ENCODE measurements at places on chromosomes 3 and 15.

DNA sequence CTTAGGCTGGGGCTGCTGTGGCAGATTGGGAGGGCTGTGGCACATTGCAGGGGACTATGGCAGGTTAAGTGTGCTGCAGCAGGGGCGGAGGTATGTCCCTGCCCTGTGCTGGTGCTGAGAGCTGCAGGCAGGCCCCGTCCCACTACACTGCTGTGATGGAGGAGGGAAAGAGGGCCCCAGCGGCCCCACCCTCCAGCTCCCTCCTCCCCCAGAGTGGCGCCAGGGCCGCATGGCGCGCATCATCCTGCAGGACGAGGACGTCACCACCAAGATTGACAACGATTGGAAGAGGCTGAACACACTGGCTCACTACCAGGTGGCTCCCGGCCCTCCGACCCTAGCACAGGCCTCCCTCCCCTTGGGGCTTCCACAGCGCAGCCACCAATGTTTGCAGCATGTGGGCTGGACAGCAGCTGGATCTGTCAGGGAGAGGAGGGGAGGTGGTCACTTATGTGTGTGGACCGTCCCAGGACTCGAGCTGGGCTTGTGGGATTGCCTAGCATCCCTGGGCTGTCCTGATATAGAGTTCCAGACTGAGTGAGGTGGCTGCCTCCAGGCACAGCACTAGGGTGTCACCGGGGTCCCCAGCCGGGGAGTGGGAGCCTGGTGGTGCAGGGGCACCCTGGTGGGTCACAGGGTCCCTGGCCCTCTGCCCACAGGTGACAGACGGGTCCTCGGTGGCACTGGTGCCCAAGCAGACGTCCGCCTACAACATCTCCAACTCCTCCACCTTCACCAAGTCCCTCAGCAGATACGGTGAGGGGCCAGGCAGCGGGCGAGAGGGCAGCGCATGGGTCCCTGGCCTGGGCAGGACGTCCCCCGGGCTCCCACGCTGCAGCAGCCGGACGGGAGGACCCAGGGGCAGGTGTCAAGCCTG is 46.1 kb downstream of the PLXNA1 start:
- no peak for DNase-seq

DNA sequence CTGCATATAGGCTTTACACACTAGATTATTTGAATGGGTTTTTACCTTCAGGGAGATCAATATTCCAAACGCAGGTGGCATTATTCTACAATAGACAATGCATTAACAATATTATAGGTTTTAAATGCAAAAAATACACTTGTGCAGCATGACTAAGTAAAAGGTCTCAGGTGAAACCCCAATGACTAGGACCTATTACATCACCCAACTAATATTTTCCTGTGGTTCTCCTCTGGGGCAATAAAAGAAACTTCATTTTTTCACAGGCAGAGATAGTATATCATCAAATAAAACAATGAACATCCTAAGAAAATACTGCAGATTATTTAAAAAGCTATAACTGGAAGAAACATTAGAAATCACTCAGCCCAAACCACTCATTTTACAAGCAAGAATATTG is 375.3 kb downstream of the ROBO1 start:
- DNase-seq: no peak

DNA sequence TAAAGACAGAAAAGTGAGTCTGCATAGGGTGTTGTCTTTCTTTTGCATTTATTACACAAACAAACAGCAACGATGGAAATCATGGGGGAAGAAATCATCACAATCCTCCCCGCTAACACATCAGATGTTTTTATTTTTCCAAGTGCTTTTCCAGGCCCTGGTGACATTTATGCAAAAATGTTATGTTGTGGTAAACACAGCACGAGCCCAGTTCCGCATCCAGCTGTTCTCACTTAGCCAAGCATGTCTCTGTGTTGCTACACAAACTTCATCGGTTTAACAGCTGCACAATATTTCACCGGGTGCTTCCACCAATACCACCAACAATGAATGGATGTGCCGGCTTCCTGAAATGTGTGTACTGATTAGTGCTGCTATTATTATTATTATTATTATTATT is 53.7 kb upstream of the ABHD17C start:
- DNase-seq: no peak

DNA sequence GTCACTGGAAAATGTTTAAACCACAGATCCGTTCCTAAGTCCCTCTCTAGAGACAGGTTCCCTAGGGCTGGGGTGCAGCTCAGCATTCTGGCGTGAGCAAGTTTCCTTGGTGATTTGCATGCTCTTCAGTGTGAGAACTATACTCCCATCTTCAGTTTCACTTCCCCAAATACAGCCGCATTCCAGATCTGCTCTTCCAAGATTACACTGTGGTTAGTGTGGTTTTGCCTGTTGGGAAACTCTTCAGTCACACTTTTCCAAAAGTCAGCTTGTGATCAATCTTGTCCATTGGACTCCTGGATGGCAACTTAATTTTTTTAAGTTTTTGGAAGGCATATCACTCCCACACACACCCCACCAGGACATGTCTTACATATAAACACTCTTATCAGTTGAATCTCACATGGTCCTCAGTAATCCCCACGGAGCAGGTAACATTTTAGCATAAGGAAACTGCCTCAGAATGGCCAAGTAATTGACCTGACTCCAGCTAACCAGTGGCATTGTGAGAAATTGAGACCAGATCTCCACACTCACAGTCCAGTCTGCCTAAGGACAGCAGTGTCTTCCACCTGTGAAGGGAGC is 33.5 kb upstream of the PTPN23 start:
- no peak for DNase-seq

GRCh38 chr3:69252631-69253030 is 130.2 kb upstream of the LMOD3 start:
- DNase-seq: no peak

- peak; percentile 90 for DNase-seq
These were observed 254.9 kb upstream of the TBL1XR1 start for GRCh38 chr3:177451864-177452830.

DNA sequence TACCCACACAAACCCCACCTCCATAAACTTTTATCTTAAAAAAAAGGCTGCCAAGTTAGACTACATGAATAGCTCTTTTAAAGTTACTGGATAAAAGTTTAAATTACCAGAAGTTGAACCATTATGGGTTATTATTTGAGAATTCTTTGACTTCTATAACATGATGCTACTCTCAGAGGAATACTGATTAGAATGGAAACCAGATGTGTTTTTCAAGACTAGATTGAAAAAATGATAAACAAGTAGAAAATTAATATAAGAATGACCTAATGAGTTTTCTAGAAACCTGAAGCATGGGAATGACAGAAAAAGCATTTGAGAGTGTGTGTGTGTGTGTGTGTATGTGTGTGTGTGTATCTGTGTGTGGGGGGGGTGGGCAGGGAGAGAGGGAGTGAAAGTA is 12.4 kb upstream of the FGF7 start:
- no peak for DNase-seq

GRCh38 chr3:144894576-144894975 is 923.0 kb downstream of the DIPK2A start:
- DNase-seq: no peak

DNA sequence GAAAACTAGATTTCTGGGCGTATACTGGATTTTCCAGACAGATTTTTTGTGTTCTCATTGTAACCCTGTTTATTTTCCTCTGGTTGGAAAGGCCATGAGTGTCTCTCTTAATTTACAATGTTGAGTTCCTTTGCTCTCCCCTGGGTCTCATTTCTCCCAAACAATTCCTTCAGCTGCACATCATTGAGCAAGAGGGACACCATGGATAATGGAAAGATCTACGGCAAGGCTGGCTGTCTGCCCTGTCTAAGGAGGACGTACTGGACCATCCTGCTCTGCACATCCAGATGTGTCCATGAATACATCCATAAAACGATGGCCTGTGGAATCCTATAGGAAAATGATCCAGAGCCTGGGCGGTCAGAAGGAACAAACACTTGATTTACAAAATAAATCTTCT is 258.1 kb upstream of the MCTP2 start:
- DNase-seq: peak; percentile 86

DNA sequence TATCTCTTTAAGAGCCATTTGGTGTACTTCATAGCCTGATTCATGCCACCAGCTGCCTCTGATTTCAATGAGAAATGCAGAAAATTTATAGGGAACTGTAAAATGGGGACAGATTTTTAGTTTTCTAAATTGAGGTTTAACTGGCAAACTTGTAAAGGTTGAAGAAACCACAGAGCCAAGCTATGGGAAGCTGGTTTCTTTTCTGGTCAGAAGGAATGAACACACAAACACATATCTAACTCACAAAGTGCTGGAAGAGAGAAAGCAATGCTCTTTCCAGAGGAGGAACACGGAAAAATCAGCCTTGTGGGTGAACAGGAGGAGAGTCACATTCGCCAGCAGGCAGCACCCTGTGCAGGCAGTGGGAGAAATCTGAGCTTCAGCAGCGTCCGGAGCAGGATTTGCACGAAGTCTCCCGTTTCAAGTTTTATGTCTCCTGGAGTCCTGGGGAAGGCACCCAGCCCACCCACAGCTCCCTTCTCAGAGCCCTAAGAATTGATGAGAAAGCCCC is 481 bp downstream of the MASP1 start:
- DNase-seq: peak; percentile 47

- no peak for DNase-seq
These were observed 334.4 kb upstream of the TRIM42 start for GRCh38 chr3:140343211-140344081.

GRCh38 chr3:34268032-34268709 is 469.7 kb downstream of the PDCD6IP start:
- peak; percentile 30 for DNase-seq

DNA sequence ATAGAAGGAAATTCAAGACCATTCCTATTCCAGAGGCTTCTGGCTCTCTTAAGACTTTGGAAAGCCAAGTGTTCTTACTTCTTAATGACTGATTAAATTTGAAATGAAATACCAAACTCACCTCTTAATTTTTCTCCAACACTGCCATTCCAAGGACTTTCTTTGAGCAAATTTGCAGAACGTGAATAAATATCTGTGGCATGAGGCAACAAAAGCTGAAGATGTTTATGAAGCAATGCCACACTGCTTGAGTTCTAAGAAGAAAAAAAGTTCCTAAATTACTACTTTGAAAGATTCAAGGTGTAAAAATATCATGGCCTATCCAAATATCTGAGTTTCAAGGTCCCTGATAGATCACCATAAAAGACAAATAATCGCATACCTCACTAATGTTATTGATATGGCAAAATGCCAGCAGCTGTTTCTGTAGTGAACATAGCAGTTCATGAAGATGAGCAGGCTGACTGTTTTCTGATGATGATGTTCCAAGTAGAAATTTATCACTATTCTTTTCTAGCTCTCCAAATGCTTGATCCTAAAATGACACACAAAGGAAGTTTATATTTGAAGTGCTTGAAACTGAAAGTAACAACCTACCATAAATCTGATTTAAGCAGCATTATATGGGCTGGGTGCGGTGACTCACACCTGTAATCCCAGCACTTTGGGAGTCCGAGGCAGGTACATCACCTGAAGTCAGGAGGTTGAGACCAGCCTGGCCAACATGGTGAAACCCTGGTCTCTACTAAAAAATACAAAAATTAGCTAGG is 104.4 kb downstream of the HERC1 start:
- no peak for DNase-seq
